Activated CD4-positive, alpha-beta memory T cell treated with anti-CD3 and anti-CD28 coated beads for 36 hours (primary cell): ENCODE measurements at places on chromosomes 2 and 18. TPM values are rescaled to one million over a fixed set of nuclear protein-coding genes. Genes with fewer than 3 reads are reported as not detected.

Gene CAB39
- 128 TPM for total RNA-seq

Gene CCDC85A
- not detected for total RNA-seq

Gene MAP2
- 0.07 TPM for total RNA-seq

Gene CTNNA2
- not detected for total RNA-seq

Gene RNF25
- total RNA-seq, result 15.6 TPM

Gene ALPI
- not detected for total RNA-seq

Gene CCDC138
- 9.5 TPM for total RNA-seq

Gene TUBA3E
- total RNA-seq, result not detected

Gene PLGLB1
- 0.36 TPM for total RNA-seq

DNA sequence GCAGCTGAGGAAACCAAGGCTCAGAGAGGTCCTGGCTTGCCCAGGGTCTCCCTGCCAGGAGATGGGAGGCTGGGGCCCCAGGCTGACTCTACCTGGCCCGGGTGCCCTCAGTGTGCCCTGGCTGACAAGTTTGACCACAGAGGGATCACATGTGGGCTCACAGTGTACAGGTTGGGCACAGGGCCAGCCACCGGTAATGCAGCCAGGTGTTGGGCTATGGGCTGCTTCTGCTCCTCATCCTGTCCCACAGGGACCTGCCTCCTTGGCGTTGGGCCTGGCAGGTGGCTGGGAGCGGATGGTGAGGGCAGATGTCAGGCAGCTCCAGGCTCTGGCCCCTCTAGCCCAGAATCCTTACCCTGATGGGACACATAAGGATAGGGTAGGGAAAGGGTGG is 250.5 kb downstream of the LOXHD1 start:
- no peak for DNase-seq

- no peak for DNase-seq
Observed at GRCh38 chr18:48817021-48817461, 133.7 kb downstream of the SMAD7 start.

- DNase-seq, result peak; percentile 96
Observed at GRCh38 chr18:13562494-13563029, 163.8 kb downstream of the FAM210A start.

DNA sequence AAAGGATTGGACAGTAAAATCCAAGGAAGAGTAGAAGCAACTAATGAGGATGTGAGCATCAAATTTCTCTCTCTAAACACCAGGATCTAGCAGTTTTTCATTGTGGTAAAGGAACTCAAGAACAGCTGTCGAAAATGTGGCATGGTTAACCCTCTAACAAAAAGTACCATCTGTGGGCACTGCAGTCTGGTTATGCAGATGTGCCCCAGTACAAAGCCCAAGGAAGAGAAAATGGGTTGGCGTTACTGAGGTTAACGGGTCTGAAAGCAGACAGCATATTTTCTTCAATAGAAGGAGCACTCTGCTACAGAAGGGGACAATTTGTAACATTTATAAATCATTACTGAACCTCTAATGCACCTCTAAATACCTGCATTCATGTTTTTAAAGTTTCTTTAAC is 253.0 kb upstream of the HNRNPA3 start:
- no peak for DNase-seq

DNA sequence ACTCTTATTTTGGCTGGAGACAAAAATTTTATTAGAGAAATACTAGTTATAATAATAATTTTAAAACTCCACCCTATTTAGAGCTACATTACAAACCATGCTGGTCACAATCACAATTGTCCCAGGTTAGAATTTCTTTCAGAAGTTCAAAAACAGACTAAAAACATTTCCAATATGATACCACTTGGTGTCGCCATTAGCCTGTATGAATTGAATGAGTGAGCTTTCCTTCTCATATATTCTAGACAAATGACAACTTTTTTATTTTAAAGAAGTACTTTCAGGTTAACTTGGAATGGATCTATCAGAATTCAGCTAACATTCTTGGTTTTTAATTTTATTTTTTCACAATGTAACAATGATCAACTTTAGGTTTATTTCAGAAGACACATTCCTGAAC is 48.0 kb downstream of the SERPINB8 start:
- DNase-seq, result no peak

DNA sequence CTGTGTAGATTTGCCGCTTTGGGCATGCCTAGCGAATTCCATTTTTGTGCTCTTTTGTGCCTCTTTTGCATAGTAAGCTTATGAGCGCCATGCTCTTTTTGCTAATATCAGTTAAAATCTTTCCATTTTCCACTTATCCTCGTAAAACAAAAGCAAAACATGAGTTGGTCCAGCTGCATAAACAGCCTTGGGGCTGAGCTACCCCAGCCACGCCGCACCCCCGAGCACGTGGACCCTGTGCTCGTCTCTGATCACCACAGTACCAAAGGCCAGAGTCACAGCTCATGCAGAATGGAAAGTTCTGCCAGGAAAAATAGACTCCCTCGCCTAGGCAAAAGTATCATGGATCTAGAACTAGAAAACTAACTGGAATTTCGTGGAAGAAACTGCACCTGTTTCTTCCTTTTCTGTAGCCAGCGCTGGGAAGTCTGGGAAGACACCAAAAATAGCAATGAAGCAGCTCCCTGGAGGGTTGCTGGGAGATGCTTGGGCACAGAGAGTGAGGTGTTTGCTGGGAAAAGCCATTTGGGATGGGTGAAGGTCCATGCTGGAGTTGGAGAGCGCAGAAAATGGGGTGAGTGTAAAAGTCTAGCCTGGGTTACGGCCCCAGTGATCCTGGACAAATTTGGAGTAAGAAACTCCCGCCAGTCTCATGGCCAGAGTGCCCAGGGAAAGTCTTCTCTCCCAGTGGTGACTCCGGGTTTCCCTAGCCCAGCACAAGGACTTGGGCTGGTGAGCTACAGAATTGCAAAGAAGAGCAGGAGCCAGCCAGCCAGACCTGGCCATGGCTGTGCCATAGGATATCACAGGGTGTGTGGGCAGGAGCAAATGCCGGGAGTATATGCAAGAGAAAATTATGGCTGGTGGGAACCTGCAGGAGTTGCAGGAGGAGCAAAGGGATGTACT is 218.4 kb downstream of the GBX2 start:
- DNase-seq, result no peak

DNA sequence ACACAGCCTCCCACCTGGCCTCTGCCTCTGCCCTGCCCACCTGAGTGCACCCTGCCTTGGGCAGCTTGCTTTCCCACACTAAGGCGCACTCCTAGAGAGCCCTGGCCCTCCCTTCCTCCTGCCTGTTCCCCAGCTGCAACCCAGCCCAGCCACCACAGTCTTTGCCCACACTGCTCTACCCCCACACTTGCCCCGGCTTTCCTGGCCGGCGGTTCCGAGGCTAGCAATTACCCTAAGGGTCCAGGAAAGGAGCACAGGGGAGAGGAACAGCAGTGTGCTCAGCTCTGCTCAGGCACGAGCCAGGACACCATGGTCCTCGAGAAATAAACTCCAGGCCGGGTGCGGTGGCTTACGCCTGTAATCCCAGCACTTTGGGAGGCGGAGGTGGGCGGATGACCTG is 237.8 kb upstream of the RAB6C start:
- DNase-seq, result no peak

DNA sequence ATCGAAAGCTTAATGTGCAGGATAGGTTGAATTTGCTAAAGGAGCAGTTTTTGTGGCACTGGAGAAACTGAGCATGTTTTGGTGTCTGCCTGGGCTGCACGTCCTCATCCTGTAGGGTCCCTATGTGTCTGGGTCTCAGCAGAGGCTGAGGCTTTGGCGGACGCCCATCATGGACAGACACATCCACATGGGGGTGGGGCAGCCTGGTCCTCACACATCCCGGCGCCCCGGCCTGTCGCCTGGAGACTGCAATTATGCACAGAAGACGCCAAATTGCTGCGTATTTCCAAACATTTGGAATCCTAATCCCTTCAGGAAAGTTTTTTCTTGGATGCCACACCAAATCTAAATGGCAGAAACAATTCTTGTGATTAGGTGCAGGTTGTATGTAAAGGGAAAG is 128.2 kb upstream of the TWIST2 start:
- no peak for DNase-seq

DNA sequence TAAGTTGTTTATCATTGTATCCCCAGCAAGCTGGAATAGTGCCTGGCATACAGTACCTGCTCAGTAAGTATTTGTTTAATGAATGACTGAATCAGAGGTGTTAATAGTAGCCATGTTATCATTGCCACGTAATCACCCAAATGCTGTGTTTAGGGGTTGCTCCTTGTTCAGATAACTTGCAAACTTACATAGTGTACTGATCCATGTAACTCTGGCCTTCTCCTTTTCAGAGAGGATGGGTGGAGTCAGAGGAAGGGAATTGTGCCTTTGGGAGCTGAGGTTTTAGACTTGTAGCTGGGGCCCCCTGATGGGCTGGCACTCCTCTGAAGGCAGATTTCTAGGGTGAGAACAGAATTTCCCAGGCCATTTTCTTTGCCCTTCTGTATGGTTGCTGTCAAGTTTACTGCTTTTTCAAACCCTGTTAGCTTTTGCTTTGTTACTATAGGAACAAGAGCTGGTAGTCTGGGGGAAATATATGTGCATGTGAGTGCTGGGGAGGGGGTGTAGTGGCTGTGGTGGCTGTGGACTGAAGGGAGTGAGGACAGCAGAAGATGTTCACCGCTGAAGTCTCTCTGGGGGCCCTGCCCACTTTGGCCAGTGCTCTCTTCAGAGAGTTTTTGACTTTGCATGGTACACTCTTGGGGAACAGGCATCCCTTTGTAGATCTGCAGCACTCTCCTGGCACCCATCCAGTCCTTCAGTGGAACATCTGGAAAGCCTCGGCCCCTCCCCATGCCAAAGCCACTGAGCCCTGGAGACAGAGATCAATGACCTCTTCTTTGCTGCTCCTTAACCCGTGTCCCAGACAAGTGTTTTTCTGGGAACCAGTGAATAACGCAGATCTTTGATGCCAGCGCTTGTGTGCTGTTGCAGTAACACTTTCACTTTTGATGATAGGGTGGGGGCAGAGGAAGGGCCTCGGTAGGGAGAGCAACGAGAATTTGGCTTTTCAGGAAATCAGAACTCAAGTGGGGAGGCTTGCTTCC is 209.0 kb downstream of the PRKCE start:
- peak; percentile 32 for DNase-seq

DNA sequence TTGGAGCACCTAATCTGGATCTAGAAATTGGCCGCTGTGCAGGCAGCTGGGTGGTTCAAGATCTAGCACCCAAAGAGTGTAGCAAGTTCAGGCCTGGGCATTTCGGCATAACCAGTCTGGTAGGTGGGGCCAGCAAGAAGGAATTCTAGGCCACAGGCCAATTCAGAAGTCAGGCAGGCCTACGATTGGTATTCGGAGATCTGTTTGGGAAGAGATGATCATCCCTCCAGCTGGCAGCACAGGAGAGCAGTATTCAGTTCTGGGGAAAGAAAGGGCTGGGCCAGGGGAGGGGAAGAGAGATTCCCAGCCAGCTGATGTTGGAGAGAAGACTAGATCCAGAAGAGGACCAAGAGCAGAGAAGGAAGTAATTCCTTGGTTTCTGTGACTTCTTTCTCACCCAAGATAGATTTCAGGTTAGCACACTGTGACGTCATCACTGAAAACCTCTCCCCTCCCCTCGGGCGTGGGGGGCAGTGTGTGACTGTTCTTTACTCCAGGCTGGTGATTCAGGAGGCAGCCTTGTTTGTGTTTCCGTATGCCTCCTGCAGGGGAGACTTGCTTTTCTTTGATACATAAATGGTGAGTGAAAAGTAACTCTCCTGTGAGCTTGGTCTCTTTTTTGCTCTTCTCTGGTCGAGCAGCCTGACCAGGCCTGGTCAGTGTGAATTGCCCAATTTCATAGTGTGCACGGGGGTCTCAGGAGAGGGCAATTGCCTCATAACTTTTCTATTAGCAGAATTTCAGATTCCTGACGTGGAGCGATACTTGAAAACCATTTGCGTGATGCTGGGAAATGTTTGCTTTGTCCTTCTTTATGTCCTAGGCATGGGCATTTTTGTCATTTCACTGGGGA is 61.1 kb downstream of the MEIS1 start:
- no peak for DNase-seq

DNA sequence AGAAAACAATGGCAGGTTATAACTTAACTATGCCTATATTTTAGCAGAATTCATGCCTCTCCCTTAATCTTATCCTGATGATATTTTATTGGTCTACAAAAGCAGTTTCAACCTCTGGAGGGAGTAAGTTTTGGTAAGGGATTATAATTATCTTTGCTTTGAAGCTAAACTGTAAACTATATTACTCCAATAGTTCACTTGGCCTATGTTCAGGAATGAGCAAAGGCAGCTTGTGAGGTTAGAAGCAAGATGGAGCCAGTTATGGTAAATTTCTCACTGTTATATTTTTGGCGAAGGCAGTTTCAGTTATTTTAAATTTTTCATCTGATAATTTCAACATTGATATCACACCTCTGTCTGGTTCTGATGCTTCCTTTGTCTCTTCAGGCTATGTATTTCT is 192.5 kb upstream of the RGPD4 start:
- DNase-seq, result no peak

- DNase-seq, result no peak
Observed at GRCh38 chr18:49566217-49566770, 4.4 kb downstream of the LIPG start.

- DNase-seq, result no peak
Observed at GRCh38 chr2:62248226-62248625, 52.3 kb downstream of the B3GNT2 start.

DNA sequence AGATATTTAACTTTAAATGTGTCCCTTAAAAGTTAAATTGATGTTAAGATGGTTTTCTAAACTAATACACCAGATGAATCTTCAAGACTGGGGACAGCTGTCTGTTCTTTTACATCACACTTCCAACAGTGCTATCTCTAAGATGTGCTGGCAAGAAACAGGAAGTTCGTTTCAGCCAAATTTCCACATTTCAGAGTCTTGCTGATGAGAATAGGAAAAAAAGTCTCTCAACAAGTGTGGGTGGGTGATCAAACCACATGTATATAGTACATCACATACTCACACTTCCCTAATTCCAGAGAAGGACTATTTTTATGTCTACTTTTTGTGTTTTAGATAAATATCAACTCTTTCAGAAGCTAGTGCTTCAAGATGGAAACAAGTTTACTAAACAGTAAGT is 1712.8 kb upstream of the TMEFF2 start:
- DNase-seq, result no peak

DNA sequence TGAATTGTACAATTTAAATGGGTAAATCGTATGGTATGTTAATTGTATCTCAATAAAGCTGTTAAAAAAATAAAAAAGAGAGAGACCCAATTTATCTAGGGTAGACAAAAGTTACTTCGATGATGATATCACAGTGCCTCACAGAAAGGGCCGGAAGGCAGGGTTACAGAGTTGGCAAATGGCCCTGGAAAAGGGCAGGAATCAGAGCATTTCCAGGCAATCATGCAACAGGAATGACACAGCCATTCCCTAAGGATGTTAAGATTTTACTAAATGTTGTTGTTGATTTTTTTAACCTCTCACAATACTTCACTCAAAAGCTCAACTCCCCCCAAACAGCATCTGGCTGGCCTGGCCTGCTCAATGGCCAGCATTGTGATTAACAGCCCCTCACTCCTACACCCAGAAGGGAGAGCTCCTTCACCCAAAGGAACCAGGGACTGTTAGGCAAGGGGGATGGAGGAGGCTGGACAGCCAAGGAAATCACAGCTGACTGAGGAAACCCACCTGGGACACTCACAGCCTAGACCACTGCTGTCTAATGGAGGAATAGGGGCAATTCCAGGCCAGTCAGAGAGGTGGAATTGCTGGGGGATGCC is 7.7 kb upstream of the SP100 start:
- no peak for DNase-seq

- DNase-seq, result no peak
Observed at GRCh38 chr18:37662546-37663339, 97.1 kb upstream of the CELF4 start.

GRCh38 chr2:191650896-191651773 is 26.8 kb upstream of the NABP1 start:
- DNase-seq, result no peak
